Stimulated activated CD4-positive, alpha-beta T cell treated with anti-CD3 and anti-CD28 coated beads, Interleukin-1b, Interleukin-23, amount 100 ng/mL, for 1 hour (primary cell): ENCODE measurements at places on chromosomes 3 and 15.

DNA sequence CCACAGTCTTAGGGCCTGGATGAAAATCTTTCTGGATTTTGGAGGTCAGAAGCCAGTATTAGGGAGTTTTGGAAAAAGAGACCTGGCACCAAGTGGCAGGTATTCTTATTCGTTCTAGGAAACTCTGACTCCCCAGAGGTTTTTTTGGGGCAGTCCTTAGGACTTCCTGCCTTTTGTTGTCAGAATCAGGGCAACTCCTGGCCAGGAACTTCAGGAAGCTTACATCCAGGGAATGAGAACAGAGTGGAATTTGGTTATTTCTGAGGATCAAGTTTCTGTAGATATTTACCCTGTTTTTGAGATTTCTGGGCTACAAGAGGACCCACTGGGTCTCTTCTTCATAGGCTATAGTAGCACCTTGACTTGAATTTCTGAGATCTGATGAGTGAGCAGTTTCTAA lies 15.5 kb downstream of the SCN10A start:
- no peak for DNase-seq

GRCh38 chr3:17949101-17949500 lies 206.7 kb upstream of the TBC1D5 start:
- no peak for DNase-seq

DNA sequence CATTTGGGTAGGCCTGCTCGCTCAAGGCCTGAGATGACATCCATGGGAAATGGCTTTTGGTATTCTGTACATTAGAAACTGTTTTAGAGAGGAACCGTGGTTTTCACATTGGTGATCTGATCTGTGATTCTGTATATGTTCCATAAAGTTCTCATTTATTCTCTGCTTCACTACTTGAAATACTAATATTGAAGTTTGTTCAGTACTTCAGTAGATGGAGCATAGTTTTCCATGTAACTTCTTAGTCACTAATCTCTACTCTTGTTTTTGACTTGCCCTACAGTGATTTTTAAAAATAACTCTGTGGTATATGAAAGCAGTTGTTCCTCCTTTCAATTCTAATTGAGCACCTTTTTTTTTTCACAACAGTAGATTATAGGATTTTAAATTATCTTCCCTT lies 66.5 kb downstream of the MBNL1 start:
- no peak for DNase-seq

- no peak for DNase-seq
These were observed 143.9 kb downstream of the GABRB3 start for GRCh38 chr15:26628879-26629529.

- DNase-seq, result no peak
These were observed 86.9 kb downstream of the CDIN1 start for GRCh38 chr15:36666228-36666905.

DNA sequence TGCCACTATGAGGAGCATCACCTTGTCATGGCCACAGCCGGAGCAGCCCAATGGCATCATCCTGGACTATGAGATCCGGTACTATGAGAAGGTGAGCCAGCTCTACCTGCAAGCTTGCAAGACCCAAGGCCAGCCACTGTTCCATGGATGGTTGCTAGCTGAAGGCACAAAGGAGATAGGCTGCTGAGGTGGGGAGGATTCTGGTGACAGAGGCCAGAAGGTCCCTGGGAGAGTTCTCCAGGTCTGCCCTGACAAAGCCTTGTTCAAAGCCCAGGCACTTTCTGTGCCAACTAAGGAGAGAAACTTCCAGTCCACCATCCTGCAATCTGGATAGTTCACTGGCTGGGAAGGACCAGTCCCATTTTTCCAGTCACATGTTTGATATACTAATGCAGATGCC lies 359.1 kb downstream of the EPHB1 start:
- DNase-seq, result no peak

DNA sequence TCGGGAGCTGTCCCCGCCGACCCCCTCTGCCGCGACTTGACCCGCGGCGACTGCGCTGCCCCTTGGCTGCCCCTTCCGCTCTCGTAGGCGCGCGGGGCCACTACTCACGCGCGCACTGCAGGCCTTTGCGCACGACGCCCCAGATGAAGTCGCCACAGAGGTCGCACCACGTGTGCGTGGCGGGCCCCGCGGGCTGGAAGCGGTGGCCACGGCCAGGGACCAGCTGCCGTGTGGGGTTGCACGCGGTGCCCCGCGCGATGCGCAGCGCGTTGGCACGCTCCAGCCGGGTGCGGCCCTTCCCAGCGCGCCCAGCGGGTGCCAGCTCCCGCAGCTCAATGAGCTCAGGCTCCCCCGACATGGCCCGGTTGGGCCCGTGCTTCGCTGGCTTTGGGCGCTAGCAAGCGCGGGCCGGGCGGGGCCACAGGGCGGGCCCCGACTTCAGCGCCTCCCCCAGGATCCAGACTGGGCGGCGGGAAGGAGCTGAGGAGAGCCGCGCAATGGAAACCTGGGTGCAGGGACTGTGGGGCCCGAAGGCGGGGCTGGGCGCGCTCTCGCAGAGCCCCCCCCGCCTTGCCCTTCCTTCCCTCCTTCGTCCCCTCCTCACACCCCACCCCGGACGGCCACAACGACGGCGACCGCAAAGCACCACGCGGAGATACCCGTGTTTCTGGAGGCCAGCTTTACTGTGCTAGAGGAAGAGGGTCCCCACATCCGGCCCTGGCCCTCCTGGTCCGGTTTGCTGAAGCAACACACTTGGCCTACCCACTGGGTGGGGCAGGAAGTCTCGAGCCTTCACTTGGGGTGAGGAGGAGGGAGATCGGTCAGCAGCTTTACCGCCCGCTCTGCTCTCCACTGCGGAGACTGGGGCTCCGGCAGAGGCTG lies at the start of gene RASSF1:
Gene RASSF1, minus strand, starts transcription at position 389 of the 882 bp plus-strand sequence. Its CDS starts 31 bp downstream, at position 358.
- no peak for DNase-seq

GRCh38 chr3:22942981-22943380 lies 260.1 kb upstream of the UBE2E2 start:
- DNase-seq, result no peak

DNA sequence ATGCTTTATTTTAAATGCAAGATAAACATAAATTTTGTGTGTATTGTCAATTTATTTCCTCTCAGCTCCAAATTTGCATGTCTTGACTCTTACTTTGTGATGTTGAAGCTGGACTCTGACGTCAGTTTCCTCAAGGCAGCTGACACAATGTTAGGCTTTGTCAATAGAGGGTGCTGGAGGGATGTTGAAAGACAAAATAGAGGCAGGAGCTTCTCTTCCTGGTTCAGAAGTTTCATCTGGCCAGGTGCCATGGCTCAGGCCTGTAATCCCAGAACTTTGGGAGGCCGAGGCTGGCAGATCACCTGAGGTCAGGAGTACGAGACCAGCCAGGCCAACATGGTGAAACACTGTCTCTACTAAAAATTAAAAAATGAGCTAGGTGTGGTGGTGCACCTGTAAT lies 408.6 kb downstream of the GBE1 start:
- no peak for DNase-seq

DNA sequence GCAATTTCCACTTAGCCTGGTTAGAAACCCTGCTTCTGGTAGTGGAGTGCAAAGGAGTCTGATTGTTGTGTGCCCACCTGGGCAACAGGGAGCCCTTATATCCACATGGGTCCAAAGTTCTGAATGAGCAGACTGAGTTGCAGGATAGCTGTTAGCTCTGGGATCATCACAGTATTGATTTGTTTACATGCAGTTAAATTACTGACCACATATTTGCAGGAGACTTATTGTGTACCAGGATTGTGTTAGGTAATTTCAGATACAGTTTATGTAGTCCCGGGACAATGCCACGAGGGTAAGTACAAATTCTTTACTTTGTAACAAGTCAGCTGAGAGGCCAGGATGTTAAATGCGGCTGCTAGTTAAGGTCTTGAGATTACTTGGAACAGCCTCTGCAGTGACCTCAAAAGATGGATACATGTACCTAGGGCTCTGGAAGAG lies 18.8 kb downstream of the ARHGEF26 start:
- DNase-seq, result no peak

DNA sequence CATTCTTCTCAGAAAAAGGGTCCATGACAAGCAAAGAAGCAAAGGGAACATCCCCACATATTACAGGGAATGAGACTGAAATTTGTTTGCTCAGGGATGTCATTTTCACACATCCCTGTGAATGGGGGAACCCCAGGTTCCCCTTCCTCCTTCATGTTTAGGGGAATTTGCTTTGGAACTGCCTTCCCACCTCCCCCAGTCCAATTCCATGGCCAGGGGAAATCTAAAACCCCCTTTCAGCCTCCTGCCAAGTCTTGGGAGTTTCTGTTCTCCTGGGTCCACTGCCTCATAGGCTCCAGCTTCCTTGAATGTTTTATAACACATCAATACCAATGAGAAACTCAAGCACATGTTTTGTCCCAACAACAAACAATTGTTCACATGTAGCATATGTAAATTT lies 297.5 kb upstream of the CTNNB1 start:
- no peak for DNase-seq

- DNase-seq, result no peak
These were observed 14.7 kb downstream of the STAB1 start for GRCh38 chr3:52509753-52510328.

DNA sequence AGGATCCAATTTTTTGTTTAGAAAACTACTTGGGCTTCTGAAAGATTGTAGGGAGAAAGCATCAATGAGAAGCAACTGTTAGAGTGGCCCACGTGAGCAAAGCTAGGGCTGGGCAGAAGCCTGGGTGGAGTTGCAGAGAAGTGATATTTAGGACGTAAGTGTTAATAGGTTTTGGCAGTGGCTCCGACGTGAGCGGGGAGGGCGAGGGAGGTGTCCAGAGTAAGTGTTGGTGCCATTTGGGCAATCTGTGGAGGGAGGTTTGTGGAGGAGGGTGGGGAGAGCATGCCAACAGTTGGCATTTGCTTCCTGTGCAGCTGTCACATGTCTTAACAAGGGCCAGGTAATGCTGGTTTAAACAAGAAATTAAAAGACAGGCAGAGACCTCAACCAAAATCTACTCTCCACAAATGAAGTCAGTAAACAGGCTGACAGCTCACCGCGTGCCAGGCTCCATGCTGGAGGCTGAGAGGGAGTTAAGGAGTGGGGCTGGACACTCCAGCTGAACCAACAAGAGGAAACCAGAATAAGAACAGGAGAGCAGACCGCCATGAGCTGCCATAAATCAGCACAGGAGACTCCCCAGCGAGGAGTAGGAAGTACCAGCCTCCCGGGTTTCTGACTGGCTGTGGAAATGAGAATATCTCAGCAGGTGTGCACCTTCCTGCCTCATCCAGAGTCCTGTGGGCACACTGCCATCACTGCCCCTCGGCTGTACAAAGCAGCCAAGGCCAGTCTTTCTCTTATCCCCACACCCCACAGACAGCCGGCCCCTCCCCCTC lies 232.6 kb downstream of the ABHD5 start:
- no peak for DNase-seq

DNA sequence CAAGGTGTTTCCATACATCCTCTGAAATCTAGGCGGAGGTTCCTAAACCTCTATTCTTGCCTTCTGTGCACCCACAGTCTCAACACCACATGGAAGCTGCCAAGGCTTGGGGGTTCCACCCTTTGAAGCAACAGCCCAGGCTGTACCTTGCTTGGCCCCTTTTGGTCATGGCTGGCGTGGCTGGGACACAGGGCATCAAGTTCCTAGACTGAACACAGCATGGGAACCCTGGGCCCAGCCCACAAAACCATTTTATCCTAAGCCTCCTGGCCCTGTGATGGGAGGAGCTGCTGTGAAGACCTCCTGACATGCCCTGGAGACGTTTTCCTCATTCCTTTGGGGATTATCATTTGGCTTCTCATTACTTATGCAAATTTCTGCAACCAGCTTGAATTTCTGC lies 739.0 kb upstream of the NECTIN3 start:
- DNase-seq, result no peak

DNA sequence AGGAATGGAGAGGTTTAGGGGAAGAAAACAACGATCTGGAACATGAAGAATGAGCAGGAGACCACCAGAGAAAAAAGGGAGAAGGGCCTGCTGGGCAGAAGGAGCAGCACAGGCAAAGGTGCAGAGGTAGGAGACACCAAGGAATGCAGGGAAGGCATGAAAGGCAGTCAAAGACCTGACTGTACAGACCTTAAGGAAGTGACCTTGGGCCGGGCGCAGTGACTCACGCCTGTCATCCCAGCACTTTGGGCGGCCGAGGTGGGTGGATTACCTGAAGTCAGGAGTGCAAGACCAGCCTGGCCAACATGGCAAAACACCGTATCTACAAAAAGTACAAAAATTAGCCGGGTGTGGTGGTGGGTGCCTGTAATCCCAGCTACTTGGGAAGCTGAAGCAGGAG lies 157.7 kb upstream of the ATP10A start:
- DNase-seq, result no peak

DNA sequence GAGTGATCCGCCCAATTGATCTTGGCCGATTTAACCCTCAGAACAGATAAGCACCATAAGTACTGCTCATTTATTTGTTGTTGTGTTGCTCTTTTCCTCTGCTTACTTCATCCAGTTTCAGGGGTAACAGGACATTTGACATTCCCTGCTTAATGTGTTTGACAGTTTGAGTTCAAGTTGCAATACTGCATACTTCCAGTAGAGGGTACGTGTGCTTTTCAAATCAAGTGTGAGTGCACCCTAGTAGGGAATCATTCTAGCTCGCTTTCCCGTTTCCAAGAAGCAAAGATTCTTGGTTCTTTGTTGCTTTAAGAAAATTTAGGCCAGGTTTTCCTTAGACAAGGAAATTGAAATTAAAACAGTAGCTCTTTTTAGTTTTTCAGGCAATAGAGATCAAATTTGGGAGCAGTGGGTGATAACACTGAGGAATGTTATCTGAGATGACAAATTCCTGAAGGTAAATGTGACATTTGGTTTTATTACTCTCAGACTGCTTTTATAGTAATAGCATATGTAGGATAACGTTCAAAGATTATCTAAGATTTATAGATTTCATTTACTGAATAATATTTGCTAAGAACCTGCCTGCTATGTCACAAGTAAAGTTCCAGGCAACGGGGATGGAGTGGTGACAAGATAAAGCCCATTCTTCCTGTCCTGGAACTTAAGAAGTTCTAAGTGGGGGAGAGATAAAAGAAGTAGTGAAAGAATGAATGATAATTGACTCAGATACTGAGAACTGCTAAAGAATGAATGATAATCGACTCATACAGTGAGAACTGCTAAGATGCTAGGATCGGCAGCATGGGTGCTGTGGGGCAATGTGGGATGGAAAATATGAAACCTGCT lies 73.3 kb downstream of the SYNPR start:
- no peak for DNase-seq

GRCh38 chr15:64144565-64145281 lies 6.8 kb upstream of the SNX22 start:
- DNase-seq, result no peak

- DNase-seq, result no peak
These were observed 213.2 kb upstream of the RGMA start for GRCh38 chr15:93302080-93302765.
